Pulmonary artery endothelial cell (primary cell): ENCODE measurements at places on chromosomes 1 and 21. TPM values are rescaled to one million over a fixed set of nuclear protein-coding genes. Genes with fewer than 3 reads are reported as not detected.

The DLGAP3 gene
- total RNA-seq = 0.33 TPM in 1 of 2 replicates, not detected in the other

The MYBPH gene
- not detected in 2 replicates for total RNA-seq

The SAMD11 gene
- total RNA-seq = 0.07 and 0.14 TPM in 2 replicates

- no peak for DNase-seq
Observed at GRCh38 chr1:187390215-187390818, 561.6 kb downstream of the PLA2G4A start.

GRCh38 chr1:200524092-200524491, 96.5 kb downstream of the KIF14 start:
- DNase-seq = no peak

DNA sequence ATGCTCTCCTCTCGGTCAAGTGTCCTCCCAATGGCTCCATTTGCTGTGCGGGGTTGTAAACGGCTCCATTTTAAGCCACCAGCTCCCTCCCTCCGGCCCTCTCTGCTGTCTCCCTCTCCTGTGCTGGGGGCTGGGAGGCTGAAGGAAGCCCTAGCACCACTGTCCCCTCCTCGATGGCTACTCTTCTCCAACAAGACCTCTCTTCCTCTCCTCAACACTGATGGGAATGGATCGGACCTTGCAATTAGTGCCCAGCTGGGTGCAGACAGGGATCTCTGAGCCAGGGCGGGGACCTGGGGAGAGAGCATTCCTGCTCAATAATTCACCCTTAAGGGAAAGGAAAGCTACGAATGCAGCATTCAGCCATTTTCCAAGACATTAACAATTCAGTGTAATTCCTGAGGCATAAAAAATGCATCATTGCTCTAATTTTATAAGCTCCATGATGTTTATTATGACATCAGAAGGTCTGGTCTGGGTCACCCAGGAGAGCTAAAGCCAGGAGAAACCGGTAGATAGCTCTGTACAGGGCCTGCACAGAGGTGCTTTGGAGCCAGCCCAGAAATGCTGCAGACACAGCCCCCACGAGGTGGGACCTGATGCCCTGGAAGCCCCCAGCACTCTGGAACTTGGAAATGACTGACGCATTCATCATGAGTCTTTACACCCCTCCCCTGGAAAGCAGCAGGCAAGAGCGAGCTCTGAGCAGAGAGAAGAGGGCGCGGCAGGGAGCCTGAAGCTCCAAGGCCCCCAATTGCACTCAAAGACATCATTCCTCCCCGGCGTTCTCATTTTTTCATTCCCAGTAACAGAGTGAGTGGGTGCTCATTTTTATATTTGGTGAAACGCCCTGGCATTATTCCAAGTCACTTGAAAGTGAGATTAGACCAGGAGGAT, 76.2 kb upstream of the VAMP3 start:
- no peak for DNase-seq

DNA sequence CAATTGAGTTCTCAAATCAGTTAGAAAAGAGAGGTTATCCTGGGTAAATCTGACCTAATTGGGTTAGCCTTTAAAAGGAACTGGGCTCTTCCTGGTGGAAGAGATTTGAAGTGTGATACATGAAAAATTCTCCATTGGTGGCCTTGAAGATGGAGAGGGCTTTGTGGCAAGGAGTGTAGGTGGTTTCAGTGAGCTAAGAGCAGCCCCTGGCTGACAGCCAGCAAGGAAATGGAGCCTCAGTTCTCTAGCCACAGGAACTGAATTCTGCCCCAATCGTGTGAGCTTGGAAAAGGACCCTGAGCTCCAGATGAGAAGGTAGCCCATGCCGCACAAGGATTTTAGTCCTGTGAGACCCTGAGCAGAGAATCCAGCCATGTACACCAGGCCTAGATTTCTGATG, 12.7 kb upstream of the HYI start:
- DNase-seq = no peak

The TEDDM1 gene
- total RNA-seq = not detected in 2 replicates

GRCh38 chr1:82044536-82044935, 243.8 kb downstream of the ADGRL2 start:
- DNase-seq = no peak

- DNase-seq = no peak
Observed at GRCh38 chr1:46656643-46657042, 11.5 kb downstream of the ATPAF1 start.

DNA sequence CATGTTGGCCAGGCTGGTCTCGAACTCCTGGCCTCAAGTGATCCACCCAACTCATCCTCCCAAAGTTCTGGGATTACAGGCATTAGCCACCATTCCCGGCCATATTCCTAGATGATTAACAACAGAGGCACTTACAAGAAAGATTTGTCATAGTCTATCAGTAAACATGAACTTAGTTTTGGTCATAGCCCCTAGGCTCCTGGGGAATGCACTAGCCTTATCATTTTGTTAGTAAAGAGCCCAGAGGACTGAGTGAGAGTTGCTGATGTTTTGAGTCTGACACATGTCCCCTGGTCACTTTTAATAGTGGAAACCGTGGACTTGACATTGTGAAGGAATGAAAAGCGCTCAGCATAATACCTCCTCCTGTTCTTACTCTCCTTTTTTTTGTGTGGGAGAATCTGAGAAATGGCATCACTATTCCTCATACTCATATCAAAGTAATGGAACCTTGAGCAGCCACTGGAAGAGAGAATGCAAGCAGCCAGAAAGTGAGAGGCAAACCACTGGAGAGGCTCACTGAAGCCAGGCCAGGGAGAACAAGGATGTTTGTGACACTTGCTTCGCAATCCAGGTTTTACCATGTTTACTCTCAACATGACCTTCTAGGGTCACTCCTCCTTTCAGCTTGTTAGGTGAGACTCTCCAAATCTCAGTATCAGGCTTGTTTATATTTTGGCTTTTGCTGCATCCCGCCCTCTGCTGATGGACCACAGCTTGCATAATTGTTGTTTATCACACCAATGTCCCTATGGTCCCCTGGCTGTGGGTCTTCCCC, 14.8 kb downstream of the ATP1B1 start:
- no peak for DNase-seq

DNA sequence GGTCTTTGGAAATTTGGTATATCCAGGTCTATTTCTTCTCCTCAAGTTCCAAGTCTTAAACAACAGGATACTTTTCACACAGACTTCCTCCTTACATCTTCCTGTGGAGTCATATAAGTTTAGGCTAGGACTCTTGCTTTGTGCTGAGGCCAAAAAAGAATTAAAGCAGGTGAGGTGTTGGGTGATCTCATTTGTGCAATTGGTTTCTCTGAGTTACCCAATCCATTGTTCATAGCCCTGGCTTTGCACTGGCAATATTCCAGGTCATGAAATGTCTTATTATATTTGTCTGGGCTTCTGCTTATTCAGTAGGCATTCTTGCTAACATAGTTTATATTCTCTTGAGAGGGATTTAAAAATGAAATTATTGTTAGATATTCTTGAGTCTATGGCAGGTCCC, 14.1 kb upstream of the KIAA0040 start:
- DNase-seq = no peak

DNA sequence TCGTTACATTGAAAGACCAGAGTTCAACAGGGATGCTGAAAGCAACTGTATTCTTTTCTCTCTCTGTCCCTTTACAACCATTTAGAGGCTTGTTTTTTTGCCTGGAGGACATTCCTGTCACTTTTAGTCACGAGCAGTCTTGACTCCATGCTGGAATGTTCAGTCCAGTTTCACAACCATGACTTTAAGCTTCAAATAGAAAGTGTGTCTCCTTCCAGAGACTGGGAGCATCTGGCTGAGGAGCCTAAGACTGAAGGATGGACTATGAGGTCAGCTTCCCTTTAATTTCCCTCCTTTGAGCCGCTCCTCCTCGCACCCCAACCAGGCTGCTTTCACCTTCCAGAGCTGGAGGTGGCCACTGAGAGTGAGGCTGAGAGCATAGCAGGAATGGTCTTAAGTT, 10.5 kb upstream of the RYR2 start:
- DNase-seq = no peak

DNA sequence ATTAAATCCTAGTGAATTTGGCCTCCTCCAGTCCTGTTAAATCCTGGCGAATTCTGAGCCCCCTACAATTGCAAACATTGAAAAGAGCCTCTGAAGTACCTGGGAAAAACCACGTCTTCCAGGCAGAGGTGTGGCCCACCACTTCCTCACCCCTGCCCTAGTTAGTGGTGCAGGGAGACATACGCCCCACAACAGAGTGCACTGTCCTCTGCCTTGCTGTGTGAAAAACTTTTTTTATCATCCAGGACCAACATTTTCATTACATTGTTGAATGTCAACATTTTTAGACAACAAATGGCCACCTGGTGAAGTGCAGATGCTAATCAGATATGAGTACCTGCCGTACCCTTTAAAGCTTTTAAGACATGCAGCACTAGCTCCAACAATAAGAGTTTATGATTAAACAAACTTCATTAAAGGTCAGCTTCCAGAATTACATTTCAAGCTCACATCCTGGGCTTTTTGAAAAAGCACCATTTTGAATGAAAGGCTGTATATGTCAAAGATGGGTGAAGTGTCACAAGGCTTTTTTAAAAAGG, 13.6 kb upstream of the TMPRSS2 start:
- no peak for DNase-seq

GRCh38 chr1:200774311-200774710, 35.6 kb downstream of the CAMSAP2 start:
- DNase-seq = no peak
